ENCODE measurements at places on chromosomes 1 and 21.
A peak's percentile ranks its signal among the peaks of the same experiment; 100 is the strongest.

GRCh38 chr1:12405325-12406210, 175.7 kb downstream of the VPS13D start:
- no peak for DNase-seq

DNA sequence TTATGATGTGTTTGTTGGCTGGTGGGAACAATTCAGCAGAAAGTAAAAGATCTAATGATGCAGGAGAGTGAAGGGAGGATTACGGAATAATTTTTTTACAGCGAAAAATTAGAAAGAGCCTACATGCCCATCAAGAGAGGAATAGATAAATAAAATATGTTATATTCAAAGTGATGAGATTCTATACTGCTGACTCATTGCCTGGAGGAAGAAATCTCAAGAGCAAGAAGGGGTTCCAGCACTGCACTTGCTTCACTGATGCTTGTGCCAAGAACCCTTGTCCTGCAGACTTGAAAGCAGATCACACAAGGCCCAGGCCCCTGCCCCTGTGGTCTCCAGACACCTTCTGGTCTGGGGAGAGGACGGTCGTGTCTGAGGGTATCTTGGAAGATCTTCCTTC, 295.1 kb upstream of the POU3F1 start:
- no peak for DNase-seq

DNA sequence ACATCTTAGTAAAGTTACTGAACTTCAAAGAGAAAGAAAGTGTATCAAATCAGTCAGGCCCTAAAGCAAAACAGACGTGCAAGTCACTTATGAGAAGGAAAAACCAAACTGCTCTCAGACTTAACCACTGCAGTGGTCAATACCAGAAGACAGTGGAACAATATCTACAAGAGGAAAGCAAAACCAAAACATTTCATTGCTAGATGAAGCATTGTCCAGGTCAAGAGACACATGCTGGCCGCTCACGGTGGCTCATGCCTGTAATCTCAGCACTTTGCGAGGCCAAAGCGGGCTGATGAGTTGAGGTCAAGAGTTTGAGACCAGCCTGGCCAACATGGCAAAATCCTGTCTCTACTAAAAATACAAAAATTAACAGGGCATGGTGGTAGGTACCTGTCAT, 82.0 kb upstream of the MROH9 start:
- no peak for DNase-seq

DNA sequence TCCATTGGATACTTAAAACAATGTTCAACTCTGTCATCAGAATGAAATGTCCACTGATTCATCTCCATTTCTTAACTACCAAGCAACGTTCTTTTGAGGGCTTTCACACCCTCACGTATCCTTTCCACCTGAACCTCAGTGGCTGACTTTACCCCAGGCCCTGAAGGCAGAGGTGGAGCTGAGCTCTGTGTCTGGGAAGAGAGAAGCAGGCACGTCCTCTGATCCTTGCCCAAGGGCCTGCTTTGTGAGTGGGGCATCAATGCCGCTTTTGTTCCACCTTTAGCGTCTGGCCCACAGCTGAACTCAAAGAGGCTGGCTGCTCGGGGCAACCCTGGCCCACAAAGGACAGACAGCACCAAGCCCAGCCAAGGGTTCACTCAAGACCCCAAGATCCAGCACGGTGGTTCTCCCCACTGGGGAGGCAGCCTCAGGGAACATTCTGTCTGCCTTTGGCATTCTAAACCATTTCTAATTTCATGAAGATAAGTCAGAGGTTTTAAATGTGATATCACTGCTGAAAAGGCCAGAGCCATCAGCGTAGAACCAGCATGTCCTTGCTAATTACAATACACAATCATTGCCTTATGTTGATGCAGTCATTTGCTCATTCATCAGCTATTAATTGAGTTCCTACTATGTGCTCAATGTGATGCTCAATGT, 126.0 kb upstream of the UBE2U start:
- no peak for DNase-seq

GRCh38 chr1:23211955-23212354, 5.3 kb downstream of the HTR1D start:
- no peak for DNase-seq

- no peak for DNase-seq
Measured at GRCh38 chr1:171742577-171742922, 685 bp upstream of the VAMP4 start.

DNA sequence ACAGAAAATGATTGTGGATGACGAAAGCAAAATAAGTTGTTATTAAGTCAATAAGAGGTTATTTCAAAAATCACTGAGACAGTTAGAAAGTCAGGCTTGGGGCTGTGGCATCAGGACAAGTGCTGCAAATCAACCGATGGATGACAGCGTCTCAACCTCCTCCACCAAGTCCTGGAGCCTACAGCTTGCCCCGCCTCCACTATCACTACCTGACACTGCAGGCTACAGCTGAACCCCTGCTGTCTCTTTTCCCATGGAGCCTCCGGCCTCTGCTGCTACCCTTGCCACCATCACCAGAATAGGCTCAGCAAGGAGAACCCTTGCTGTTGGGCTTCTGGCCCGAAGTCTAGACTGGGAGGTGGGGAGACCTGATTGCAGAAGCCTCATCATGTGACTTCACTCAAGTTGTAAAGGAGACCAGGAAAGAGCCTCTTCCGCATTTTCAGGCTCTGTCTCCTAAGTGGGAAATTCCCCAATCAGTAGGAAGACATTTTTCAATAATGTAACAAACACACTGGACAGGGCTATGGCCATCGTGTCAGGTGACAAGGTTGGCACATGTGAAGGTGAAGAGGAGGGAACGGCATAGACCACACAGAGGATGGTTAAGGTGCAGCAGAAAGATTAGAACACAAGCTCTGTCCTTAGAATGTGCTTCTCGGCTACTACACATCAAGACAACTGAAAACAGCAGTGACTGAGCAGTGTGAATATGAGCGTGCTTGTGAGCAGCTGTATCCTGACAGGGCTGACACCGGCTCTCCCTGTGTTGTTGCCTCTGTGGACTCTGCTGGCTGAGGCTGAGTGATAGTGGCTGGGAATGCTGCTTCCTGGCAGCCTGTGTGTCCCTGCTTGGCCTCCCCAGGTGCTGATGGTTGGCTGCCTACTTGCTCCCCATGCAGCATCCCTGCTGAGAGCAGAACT, 660.7 kb downstream of the PTPRU start:
- DNase-seq, result no peak

DNA sequence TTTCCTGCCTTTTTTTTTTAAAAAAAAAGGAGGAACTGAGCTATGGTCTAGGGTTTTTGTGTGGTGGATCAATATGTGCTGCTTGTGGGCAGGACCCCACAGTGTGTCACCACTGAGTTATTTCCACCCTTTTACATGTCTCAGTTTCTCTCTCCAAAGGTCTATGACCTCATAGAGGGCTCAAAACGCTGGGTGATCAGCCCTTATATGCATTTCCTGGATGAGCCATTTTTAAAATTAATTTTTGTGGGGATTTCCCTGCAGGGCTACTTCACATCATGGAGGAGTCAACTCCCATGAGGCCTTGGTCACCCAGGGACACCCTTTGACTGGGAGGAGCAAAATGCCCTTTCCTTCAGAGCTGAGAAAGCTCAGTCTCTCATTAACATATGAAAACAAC, 20.7 kb upstream of the HAO2 start:
- DNase-seq, result no peak

GRCh38 chr1:17239420-17239819, 9.5 kb upstream of the PADI3 start:
- no peak for DNase-seq

DNA sequence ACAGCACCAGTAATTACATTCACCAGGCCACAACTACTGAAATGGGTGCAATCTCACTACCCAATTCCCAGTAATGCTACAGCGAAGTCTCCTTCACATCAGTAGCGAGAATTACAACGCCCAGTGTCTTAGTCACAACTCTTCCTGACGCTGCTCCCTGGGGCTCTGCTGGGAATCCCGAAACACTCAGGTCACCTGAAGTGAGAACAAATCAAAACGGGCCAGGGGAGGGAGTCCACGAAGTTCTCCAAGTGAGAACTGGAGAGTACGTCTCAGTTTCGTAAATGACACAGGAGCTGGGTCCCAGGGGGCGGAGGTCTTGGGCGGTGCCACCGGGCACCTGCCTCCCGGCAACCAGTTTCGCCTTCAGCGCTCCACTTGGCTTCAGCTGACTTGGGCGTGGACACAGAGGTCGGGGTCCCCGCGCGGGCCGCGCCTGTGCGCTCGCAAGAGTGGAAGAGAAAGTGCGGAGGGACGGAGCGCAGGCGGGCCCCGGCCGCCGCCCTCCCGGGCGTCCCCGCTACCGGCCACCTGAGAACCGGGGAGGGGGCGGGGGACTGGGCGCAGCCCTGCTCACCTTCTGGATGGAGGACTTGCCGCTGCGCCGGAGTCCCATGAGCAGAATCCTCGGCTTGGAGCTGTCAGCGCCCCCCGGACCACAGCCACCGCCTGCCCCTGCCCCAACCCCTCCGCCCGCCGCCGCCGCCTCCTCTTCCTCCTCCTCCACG, 575 bp downstream of the RRAGC start:
- peak; percentile 2 for DNase-seq

GRCh38 chr1:74324684-74325448, 89.7 kb downstream of the TNNI3K start:
- DNase-seq, result no peak

DNA sequence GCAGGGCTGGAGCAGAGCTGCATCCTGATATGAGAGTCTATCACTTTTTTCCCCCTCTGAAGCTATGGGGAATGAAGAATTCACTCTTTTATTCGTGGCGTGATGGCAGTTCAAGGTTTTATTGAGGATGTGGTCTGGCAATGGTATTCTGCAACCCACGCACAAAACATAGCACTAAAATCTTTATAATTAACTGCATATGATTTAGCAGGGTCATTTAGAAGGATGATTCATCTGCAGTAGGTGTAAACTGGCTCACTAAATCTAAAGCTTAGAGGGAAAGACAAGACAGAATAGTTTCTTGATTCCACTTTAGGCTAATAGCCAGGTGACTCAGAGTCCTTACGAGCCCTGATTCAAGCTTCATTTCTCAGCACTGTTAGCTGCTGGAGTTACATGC, 25.0 kb upstream of the CHRM3 start:
- no peak for DNase-seq

- no peak for DNase-seq
Measured at GRCh38 chr1:239995281-239995680, 96.4 kb upstream of the FMN2 start.

GRCh38 chr21:33640697-33641351, 717 bp downstream of the CRYZL1 start:
- no peak for DNase-seq

DNA sequence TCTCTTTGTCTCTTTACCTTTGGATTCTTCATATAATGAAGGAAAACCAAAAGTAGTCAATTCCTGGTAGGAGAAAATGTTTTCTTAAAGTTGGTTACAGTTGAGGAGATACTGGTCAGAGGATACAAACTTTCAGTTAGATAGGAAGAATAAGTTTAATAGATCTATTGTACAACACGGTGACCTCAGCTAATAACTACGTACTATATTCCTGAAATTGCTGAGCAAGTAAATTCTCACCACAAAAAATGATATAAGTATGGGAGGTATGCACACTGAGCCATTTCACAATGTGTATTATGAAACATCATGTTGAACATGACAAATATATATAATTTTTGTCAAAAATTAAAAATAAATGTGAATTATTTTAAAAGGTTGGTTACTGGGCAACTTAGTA, 20.4 kb downstream of the SSX2IP start:
- no peak for DNase-seq

GRCh38 chr1:63898428-63899196, 124.8 kb downstream of the ROR1 start:
- no peak for DNase-seq

GRCh38 chr1:221074332-221074731, 195.1 kb downstream of the HLX start:
- DNase-seq, result no peak

- DNase-seq, result no peak
Measured at GRCh38 chr1:43019226-43019625, 60.6 kb upstream of the SLC2A1 start.

All from T-cell (primary cell).